ENCODE measurements at places on chromosomes 2 and 18. TPM values are rescaled to one million over a fixed set of nuclear protein-coding genes. Genes with fewer than 3 reads are reported as not detected.

The DSEL gene
- total RNA-seq = 3.3 TPM

DNA sequence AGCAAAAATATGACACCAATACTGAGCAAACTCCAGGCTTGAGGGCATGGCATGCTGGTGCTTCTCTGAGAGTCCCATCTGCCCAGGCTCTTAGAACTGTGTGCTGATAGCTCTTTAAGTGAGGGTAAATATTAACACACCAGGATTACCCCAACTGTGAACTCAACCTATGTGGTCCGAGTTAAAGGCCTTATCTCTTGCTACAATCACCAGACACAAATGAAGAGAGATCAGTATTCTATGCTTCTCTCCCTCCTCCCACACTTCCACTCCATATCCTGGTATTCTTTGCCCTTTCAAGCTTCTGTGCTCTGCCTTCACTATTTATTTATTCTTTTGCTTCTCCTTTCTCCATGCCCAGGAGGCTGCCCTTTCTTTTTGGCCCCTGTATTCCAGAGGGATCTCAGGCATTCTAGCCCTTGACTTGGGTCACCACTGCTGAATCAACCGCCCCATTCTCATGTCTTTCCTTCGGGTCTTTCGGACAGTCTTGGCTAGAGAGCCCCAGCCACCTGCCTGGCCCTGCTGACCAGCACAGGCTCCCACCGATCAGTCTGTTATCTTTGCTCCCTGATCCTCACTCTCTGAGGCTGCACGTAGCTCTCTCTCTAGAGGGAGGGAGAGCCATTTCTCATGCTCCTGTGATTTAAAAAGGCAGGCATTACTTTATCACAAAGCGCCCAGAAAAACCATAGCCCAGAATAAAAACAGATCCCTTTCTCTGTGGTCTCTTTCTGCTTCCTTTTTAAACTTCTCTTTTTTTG is 17.2 kb upstream of the HK2 start:
- DNase-seq = no peak

The CD226 gene
- 0.53 TPM for total RNA-seq

- DNase-seq = peak; percentile 45
Observed at GRCh38 chr2:113157118-113157896, 16.5 kb upstream of the PSD4 start.

- DNase-seq = no peak
Observed at GRCh38 chr2:23385351-23385747, 370 bp downstream of the KLHL29 start.

DNA sequence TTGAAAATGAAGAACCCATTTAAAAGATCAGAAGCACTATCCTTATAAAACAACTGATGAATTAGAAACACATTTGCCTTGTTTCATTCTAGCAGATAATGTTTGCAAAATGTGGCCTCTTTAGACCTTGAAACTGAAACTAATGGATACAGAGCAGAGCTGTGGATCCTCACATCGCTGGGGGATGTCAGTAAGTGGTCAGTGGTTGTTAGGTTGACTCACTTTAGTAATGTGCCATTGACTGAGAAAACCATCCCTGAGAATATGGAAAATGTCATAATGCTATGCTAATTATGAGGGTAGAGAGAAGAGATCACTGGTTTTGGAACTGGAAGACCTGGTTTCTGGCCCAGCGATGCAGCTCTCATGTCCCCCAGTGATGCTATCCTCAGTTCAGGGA is 176.7 kb downstream of the MYO1B start:
- DNase-seq = no peak

- no peak for DNase-seq
Observed at GRCh38 chr2:233535271-233535670, 31.3 kb downstream of the USP40 start.

DNA sequence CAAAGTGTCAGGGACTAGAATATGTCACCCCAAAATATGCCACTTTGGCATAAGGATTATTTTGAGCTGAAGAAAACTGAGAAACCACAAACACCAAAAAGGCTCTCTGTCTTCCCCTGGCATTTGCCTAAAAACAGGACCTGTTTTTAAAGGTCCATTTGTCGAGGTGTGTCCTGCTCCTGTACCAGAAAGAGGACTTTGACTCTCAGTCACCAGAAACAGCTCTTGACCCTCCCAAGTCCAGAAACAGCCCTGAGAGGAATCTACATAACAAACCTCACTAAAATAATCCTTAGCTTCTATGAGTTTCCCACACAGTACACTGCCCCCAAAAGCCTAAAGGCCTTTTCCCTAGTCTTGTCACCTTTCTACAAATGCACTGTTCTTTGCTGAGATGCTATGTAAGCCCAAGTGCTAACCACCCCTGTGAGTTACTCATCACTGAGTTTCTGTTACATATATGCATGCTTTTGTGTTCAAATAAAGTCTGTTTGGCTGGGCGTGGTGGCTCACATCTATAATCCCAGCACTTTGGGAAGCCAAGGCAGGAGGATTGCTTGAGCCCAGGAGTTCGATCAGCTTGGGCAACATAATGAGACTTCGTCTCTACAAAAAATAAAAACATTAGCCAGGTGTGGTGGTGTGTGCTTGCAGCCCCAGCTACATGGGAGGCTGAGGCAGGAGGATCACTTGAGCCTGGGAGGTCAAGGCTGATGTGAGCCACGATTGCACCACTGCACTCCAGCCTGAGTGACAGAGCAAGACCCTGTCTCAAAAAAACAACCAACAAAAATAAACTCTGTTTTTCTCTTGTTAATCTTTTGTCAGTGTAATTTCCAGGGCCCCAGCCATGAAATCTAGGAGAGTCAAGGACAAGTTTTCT is 55.2 kb downstream of the RPL31 start:
- DNase-seq = no peak

The FBXO15 gene
- 0.13 TPM for total RNA-seq

- no peak for DNase-seq
Observed at GRCh38 chr2:210460322-210461227, 16.0 kb downstream of the LANCL1 start.

The RFX8 gene
- not detected for total RNA-seq

- DNase-seq = no peak
Observed at GRCh38 chr18:10736984-10737383, 211.2 kb downstream of the NAPG start.

DNA sequence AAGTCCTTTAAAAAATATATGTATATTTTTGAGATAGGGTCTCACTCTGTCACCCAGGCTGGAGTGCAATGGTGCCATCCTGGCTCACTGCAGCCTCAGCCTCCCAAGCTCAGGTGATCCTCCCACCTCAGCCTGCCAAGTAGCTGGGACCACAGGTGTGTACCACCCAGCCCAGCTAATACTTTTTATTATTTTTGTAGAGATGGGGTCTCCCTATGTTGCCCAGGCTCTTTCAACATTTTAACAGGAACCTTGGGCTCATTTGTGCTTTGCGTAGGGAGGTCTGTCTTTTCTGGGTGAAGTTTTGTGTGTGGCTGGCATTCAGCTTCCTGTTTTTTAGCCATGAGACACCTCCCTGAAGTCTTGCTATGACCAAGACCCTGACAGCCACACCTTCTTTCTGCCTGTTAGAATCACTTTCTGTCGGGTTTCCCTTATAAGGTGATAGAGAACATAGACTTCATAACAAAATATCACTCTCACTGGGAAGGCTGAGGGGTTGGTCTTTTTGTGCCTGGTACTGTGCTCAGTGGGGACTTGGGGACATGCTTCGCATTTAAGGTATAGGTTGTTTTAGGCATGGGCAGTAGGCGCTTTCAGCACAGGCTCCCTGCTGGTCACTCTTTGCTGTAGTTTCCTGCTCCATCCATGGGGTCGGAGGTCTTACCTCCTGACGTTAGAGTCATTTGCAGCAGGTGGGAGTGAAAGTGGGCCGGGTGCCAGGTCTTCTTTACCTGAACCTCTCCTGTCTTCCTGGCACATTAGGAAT is 3.4 kb downstream of the RAB31 start:
- no peak for DNase-seq

The SLC14A1 gene
- total RNA-seq = not detected

DNA sequence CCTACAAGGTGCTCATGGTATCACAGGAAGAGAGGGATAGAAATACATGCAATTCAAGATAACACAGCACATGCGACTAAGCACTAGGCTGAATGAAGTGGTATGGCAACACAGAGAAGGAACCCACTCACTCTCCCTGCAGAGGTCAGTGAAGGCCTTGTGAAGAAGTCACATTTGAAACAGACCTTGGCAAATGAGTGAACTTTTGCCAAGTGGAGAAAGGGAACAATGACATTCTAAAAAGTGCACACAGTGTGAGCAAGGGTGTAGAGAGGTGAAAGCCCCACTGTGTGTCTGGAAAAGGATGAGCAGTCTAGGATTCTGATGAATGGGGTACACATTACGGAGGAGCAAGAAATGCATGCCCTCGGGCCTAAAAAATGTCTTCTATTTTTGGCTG is 23.3 kb downstream of the KLF7 start:
- DNase-seq = no peak

The SPC25 gene
- 0.13 TPM for total RNA-seq

The MALL gene
- total RNA-seq = 33.7 TPM

- no peak for DNase-seq
Observed at GRCh38 chr2:100404411-100404810, 13.1 kb downstream of the CHST10 start.

The GPR17 gene
- total RNA-seq = not detected

- DNase-seq = no peak
Observed at GRCh38 chr2:105641389-105641811, 103.3 kb upstream of the NCK2 start.

Measured in bronchial epithelial cell (primary cell).